ENCODE measurements at places on chromosomes 11 and 22.

- no peak for DNase-seq
These were observed 654.6 kb upstream of the API5 start for GRCh38 chr11:42657169-42657568.

DNA sequence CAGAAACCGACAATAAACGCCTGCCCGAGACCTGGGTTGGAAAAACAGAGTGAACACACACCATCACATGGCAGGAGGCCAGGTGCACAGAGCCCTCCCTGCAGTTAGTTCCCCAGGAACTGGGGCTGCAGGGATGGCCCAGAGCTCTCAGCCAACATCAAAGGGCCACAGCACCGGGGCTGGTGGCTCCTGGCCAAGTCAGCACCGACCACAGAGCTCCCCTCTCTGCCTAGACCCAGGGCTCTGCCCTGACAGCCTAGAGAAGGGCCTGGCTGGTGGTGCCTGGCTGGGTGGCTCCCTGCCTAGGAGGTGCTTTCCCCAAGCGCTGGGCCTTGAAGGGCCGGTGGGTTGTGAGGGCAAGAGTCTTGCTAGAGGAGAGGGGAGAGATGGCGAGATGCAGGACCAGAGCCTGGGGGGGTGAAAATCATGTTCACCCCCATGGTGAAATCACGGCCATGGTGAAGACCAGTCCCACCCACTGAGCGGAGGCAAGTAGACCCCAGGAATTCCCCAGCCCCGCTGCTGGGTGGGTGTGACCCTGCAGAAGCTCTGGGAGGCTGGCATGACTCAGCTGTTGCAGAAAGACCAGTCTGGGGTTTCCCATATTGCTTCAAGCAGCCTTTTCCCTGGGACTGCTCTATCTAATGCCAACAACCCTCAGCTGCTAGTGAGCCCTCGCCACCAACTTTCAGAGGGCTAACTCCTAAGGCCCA is 7.2 kb upstream of the BID start:
- DNase-seq: no peak

GRCh38 chr11:78647986-78648875 is 73.6 kb upstream of the NARS2 start:
- peak; percentile 38 for DNase-seq

DNA sequence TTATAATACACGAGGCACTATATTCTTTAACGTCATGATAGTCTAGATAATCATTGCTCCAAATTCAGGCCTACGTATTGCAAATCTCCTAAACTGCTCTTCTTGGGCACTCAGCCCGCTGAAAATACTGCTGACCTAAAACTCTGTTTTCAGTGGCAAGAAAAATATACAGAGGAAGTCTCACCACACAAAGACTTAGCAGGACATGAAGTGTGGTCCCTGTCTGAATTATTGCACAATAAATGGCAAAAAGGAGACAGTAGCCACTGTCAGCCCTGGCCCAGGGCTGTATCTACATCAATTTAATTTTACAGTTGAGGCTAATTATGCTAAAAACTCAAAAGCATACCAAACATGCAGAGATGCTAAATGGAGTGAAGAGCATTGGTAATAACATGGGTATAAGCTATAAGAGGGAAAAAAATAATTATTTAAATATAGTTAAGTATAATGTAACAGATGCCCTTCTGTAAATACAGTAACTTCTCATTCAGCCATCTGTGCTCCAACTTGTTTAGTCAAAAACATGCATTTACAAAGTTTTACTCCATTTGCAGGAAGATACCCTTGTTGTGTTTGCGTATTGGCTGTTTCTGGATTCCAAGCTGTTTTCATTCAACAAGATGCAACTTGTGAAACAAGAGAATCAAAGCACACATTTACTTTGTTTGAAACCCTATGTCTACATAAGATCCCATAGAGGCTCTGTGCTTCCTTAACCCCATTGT is 800.0 kb upstream of the LUZP2 start:
- DNase-seq: no peak

GRCh38 chr11:78535920-78536319 is 38.7 kb downstream of the NARS2 start:
- DNase-seq: no peak

GRCh38 chr11:128848815-128849455 is 18.2 kb downstream of the KCNJ1 start:
- DNase-seq: peak; percentile 67

- DNase-seq: no peak
These were observed 104.4 kb downstream of the NAT10 start for GRCh38 chr11:34209809-34210208.

DNA sequence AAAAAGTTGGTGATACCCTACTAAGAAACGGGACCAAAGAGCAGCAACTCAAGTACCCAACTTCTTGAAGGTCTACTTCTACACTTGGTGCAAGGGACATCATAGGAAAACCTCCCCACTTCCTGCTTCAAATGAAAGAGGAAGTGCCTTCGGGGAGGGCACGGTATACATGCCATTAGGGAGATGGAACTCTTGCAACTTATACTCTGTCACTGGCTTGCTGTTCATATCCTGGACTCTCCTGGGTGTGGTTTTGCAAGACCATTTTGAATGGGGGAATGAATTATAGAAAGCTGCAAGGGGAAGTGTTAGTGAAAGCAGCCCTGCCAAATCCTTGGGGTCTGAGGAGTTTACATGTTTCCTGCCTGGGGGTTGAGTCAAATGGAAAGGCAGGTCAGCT is 41.9 kb downstream of the CSNK2A3 start:
- no peak for DNase-seq

DNA sequence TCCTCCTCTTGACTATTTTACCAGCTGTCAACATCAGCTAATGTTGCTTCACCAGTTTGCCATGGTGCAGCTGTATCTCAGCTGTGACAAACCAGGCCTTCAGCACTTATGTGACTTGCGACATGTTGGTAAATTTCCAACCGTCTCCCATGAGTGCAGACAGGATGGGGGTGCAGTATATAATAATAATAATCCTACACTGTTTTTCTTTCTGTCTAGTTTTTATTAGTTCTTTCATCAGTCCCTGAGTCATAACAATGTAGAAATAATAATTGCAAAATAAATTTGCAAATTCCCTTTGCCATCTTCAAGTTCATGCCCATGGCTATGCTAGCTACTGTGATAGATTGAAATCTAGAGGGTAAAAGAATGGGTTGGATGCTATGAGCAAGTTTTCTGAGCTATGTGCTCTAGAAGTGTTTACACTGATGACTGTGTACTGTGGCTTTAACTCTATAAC is 4.9 kb downstream of the MMP13 start:
- no peak for DNase-seq

DNA sequence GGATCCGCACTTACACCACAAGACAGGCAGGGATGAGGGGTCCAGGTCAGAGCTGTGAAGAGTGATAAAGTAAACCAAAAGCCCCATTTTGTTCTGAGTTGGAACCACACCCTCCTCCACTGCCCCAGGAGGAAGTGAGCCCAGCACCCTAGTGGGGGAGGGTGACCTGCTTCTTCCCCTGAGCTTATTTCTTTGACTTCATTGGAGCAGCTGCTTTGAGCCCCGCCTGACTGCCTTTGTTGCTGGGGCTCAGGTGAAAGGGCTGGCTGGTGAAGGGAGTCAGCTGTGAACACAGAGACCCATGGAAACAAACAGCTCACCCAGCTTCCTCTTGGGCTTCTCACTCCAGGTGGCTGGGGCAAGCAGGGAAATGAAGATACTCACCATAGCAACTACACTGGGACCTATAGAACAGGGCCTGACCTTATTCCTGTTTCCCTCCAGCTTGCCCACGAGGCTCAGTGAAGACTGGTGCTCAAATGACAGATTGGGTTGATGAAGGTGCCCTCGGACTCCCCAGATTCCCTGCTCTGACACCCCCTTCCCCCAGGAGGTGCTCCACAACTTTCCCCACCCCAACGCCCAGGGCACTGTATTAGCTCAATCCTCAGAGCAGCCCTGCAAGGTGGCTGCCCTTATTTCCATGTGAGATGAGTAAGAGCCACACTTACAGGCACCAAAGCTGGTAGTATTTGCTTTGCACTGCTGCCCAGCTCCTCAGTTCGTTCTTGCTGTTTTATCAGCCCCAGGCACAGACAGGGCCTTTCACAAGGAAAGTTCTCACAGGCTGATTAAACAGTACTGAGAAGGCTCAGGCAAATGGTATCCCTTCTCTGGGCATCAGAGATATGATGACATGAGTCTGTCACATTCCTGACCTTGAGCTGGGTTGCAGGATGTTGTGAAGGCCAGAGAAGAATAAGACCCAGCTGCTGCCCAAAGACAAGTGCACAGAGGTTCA is 2.4 kb downstream of the UCP2 start:
- peak; percentile 52 for DNase-seq

DNA sequence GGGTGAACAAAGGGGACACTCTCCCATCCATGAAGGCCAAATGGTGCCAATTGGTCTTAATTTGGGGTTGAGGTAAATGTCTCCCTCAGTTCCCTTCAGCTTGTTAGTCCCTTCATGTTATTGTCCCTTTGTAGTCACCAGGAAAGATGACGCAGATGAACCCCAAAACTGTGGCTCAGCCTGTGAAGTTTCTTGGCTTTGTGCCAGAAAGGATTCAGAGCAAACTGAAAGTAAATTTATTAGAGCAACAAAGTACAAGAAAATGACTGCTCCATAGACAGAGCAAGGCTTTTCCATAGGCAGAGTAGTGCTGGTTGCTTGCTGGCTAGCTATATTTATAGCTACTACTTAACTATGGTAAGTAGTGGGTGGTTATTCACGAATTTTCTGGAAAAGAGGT is 16.7 kb downstream of the OR4C3 start:
- DNase-seq: no peak

- no peak for DNase-seq
These were observed 76.8 kb downstream of the JRKL start for GRCh38 chr11:96466607-96467006.

DNA sequence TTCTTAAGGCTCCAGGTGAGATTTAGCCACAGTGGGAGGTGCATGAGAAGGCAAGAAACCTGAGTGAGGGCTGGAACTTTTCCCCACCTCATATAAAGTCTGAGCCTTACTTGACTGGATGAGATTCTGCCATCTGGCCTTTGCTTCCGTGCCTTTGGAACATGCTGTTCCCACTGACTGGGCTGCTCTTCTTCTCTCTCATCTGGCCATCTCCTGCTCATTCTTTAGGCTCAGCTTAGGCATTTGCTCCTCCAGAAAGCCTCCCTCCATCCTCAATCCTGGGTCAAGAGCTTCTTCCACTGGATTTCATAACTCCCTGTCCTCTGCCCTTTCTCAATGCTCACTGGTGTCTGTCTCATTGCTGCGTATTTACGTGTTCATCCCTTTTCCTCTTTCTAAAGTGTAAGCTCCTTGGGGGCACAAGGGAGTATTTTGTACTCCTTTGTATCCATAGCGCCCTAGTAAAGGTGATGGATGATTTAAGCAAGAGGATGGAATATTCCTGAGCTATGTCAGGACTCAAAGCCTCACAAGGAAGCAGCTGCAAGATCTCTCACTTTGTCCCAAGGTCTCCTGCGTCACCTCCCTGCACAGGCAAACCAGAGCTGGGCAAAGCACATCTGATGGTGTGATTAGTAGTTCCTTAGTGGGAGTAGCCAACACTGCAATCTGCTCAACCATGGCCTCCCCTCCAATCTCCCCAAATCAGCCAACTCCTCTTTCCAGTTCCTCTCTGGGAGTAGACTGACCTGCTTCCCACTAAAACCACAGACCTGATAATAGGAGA is 15.3 kb downstream of the HSPA8 start:
- DNase-seq: no peak

GRCh38 chr11:34604145-34604544 is 16.7 kb upstream of the EHF start:
- DNase-seq: no peak

DNA sequence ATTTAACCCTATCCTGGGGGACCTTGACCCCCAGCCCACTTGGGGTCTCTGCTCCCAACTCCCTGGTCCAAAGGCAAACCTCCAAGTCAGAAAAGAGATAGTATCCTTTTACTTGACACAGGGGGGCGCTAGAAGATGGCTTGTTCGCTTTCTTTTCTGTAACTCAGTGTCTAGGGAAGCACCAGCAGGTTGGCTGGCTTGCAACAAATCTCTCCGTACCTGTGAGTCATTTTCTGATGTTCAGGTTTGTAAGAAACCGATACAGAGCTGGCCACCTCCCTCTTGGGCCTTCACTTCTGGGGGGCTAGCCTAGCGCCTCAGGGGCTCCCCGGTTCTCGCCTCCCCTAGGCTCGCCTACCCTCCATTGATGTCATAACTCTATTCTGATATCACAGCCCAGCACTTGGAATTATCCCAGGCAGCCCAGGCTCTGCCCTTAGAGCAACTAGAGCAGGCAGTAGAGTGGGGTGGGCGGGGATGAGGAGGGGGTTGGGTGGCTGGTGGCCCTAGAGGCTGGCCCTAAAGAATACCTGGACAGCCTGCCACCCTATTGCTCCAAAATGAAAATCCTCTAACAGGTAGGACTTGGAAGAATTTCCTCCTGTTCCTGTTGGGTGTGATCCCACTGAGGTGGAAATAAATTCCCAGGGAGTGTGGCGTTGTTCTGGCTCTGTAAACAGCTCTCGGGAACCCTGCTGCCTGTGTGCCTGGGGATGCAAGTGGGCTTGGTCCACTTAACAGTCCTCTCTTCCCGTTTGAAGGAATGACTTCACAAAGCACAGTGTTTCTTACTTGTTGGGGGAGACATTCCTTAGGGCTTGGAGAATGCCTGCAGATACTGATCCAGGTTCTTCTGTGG is 69.4 kb downstream of the OSBP2 start:
- DNase-seq: peak; percentile 78

- DNase-seq: peak; percentile 28
These were observed 1.4 kb downstream of the SGSM1 start for GRCh38 chr22:24807284-24807950.

GRCh38 chr11:97979741-97980140 is 1041.0 kb upstream of the CNTN5 start:
- DNase-seq: no peak

DNA sequence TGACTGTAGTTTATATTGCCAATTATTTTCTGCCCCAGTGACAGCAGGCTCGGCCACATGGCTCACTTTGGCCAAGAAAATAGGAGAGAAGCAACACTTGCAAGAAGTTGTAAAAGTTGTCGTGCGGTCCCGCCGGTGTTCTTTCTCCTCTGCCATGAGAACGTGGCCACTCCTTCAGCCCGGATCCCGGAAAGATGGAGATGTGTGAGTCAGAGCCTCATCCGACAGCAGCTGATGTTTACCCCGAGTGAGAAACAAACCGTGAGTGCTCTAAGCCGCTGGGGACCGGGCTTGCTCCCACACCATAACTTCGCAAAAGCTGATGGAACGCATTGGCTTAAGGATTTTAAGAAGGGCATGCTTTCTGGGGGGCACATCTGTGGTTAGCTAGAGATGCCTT is 157.0 kb downstream of the CACNA1I start:
- peak; percentile 22 for DNase-seq

DNA sequence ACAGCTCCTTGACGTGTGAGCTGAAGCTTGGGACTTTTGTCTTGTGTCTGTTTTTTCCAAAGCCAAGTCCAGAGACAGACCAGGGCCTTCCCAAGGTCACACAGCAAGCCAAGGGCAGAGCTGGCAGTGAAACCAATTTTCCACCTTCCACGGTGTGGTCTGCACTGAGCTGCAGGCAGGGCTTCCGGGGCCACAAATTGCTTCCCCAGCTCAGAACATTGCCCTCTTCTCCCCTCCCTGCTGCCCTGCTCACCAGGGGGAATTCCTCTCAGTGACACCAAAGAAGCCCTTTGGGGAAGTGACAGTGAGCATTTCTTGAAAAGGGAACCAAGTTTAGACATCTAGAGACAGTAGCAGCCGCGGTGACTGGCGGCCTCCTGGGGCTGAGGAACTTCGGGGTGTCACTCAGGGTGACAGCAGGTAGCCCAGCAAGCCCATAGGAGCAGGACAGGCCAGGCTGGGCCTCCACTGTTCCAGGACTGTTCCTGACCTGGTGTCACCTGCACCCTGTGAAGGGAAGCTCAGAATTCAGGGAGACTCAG is 9.2 kb downstream of the FXYD2 start:
- DNase-seq: no peak

Measured in Caco-2 (cell line).